Mesothelial cell of epicardium (in vitro differentiated cells): ENCODE measurements at places on chromosomes 7 and 10. TPM values are rescaled to one million over a fixed set of nuclear protein-coding genes. Genes with fewer than 3 reads are reported as not detected.

DNA sequence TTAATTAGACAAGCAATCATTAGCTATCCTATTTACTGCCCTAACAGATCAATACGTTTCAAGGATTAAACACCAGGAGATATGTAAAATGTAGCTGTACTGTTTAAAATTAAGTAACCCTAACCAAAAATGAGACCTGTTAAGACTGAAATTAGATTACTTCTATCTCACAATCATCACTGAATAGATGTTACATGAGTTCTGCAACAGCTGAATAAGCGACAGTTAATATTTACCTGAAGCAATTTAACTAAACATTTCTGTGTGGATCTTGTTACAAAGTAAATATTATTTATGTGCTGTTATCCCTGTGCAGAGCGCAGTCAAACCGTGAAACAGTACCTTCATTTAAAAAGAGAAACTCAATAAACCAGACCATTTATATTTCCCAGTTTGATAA is 122.5 kb downstream of the RELN start:
- DNase-seq, result no peak

DNA sequence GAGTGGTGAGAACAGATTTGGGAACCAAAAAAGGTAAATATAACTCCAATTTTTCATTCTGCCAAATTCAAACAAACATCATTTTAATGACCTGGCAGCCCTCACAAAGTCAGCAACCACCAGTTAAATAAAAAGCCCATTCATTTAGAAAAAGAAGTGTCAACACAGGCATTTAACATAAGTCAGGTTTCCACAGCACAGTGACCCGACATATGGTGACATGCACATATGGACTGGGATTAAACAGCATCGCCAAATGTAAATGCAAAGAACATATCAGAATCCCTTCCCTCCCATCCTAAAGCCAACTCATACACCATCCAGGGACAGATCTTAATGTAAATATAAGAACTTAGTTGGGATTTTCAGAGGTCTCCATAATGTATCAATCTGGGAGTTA is 293.2 kb downstream of the FGFR2 start:
- no peak for DNase-seq

DNA sequence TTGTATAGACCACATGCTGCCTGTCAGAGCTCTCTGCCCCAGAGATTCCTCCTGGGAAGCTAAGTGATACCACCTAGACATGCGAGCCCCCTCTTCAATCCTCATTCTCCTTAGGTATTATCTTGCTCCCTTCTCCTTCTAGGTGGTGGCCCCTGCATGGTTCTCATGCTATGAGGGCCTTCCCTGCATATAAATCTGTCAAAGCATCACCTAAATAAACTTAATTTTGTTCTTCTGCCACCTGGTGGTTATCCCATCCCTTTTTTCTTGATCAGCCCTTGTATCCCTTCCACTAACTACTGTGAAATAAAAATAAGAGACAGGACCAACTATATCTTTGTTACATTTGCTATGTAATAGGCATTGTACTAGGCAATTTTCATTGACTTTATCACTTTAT is 242.1 kb downstream of the CDC14C start:
- no peak for DNase-seq

DNA sequence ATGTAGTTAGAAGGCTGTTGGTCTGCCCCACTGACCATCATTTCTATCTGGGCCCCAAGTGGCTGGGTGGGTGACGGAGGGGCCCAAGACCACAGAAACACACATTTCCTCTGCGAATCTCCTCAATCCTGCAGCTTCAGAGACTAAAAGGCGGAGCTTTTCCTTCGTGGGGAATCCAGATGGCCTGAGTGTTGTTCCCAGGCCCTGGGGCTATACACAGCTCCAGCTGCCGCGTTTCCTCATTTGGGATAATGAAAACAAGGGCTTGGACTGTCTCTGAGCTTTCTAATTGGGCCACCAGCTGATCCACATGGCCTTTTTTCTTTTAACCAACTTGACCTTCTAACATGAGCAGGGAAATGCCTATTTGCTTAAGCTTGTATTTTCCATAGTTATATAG is 339.9 kb downstream of the CXCL12 start:
- DNase-seq, result no peak

DNA sequence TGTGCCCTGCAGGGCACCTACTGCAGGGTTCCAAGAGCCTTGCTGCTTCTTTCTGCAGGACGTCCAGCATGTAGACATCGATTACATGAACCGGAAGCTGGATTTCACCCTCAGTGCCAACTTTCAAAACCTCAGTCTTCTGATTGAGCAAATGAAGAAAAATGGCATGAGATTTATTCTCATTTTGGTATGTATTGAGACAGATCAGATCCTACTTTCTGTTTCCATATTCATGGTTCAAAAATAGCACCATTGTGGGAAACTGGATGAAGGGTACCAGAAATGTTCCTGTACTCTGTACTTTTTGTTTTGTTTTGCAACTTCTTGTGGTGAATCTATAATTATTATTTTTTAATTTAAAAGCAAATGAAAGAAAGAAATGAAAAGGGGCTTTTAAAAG is 64.1 kb downstream of the MGAM2 start:
- DNase-seq, result no peak

GRCh38 chr10:16381083-16381482 is 55.7 kb upstream of the PTER start:
- DNase-seq, result no peak

DNA sequence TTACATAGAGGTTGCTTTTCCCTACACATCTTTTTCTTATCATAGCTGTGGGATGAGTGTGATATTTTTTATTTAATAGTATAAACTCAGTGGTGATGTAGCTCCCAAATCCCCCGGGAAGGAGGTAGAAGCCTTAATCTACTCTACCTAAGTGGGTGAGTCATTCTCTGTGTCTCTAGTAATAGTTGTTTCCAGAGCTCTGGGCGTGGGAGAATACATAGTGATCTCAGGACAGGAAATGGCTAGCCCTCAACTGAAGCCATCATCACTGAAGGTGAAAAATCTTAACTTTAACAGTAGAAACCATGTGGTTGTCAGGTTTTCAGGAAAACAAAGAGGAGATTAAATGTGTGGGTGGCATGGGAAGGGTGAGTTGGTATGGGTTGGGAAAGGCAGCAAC is 278.4 kb downstream of the ANKRD30A start:
- no peak for DNase-seq

DNA sequence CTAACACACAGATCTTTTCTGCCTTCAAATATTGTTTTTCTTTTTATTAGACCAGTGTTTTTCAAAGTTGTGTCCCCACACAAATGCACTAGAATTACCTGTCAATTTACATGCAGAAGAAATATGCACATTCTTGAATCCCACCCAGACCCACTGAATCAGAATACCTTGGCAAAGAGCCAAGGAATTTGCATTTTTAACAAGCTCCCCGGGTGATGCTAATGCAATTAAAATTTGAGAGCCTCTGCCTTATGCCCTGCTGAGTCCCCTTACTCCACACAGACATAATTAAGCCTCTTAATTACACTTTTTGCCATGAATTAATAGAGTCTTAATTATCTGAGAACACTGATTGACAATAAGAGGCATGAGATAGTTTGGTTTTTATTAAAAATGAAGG is 201.2 kb upstream of the GRB10 start:
- no peak for DNase-seq

DNA sequence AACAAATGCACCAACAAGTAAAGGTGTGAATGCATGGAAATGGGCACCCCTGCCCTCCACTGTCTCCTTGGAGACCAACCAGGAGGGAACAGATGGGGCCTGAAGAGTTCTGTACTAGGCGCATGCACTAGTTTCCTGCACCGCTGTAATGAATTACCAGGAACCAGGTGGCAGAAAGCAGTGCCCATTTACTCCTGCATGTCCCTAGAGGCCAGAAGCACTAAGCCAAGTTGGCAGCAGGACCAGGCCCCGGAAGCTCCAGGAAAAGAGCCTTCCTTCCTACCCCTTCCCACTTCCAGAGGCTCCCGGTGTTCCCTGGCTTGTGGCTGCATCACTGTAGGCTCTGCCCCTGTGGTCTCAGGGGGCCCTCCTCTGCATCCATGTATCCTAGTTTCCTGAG is 237.5 kb upstream of the PPP2R2D start:
- no peak for DNase-seq

DNA sequence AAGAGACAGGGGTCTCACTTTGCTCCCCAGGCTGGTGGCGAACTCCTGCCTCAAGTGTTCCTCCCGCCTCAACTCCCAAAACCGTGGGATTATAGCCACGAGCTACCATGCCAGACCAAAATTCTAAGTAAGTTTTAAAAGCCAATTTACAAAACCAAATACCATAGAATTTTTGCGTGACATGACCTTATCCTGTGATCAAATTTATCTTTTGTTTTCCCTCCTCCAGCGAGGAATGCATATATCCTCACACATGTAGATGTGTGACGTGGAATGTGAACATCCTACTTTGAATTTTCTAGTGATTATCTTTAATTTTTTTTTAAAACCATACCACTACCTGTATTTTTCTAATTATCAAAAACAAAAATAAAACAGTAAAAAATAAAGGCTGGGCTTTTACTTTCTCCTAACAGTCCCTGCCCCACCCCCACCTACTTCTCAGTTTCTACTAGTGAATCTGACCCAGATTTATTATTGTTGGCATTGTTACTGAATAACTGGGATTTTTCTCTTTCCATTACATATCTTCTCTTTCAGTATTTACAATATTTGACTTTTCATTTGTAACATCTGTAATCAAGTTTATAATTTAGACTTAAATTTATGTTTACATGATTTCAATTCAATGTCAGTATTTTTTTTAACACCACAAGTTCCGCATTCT is 26.0 kb downstream of the CYTH3 start:
- DNase-seq, result no peak

- no peak for DNase-seq
These were observed 1354.7 kb upstream of the LRRTM3 start for GRCh38 chr10:65571011-65571570.

DNA sequence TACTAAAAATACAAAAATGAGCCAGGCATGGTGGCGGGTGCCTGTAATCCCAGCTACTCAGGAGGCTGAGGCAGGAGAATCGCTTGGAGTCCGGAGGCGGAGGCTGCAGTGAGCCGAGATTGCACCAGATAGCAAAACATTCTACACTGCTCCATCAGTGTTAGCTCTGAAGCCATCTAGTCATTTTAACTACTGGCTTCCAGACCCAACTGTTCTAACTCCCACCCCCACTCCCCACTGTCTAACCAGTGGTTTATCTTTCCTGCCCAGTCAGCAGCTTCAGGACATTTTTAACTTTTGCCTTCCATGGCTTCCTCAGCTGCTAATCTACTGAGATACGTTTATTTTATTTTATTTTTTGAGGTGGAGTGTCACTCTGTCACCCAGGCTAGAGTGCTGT is 6.2 kb upstream of the FRAT1 start:
- DNase-seq, result no peak

- DNase-seq, result no peak
These were observed 618.7 kb downstream of the DNAJB6 start for GRCh38 chr7:157955348-157955999.

- DNase-seq, result no peak
These were observed 331.6 kb downstream of the GFRA1 start for GRCh38 chr10:115941361-115941771.

DNA sequence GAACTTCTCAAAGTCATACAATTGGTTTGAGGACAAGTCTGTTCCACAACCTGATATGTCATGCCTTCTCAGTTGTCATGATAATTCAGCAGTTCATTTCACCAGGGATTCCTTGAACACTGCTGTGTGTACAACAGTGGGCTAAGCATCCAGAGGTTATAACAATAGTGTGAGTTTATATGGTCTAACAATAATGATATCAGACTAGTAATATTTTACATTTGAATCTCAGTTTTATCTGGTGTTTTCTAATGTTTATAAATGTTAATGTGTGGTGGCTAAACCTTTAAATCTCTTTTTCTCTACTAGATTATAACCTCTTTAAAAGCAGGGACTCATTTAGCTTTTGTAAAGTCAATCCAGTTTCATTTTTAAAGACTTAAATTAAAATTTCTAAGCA is 48.7 kb downstream of the BTRC start:
- no peak for DNase-seq

DNA sequence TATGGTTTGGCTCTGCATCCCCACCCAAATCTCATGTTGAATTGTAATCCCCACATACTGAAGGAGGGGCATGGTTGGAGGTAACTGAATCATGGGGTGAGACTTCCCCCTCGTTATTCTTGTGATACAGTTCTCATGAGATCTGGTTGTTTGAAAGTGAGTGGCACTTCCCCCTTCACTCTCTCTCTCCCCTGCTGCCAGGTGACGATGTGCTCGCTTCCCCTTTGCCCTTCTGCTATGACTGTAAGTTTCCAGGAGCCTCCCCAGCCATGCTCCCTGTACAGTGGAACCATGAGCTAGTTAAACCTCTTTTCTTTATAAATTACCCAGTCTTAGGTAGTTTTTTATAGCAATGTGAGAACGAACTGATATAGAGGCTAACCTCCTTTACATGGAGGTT is 16.6 kb downstream of the PLPP4 start:
- DNase-seq, result no peak

- DNase-seq, result no peak
These were observed 802.5 kb downstream of the IPMK start for GRCh38 chr10:57465155-57465554.

DNA sequence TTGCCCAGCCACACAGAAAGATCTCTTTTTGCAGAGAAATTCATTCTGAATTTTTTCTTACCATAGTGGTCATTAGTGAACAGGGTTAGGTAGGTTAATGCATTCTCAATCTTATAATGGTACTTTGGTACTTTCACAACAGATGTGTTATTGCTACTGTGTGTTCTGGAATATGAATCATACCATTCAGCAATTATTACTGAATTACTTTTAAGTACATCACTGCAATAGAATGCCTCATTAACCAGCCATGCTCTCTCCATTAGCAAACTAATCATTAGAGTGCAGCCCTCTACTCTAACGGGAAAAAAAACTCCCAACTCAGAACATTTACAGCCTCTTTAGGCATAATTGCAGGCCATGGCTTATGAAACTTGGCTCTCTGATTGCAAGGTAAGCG is 102.1 kb downstream of the DOCK4 start:
- DNase-seq, result no peak

DNA sequence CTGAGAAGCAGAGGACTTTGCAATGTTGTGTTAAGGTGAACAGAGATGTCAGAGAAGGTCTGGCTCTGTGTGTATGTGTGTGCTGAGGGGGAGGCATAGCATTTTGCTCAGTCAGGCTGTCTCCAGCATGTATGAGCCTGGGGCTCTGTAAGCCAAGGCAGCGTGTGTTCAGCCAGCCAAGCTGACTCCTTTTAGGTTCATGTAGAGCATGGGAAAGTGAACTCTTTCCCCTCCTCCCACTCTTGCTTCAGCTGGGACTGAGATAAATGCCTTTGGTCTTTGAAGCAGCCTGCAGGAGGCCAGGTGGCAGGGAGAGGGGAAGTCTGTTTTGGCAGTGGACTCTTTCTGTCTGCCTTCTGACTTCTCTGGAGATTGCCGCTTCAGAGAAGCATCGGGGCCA is 3.8 kb downstream of the SFXN2 start:
- peak; percentile 44 for DNase-seq

DNA sequence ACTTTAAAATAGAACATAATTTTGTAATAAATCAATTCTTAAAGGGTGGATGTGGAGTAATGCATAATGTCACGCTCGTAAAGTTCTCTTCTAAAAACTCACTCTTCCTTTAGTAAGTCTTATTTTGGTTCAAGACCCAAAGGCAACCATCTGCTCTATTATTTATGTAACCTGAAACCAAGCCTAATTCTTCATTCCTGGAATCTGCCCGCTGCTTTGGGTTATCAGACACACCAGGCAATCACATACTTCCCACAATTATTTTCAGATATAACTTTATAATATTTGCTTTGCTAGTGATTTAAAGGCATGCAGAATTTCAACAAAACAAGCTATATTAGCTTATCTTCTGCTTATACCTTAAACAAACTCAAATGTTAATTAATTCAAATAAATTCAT is 39.0 kb downstream of the RAB11FIP2 start:
- DNase-seq, result no peak

Gene MBL2
- total RNA-seq, result not detected in 3 replicates

Gene DNAH11
- 0.50 to 0.80 TPM (median 0.53 TPM) in 3 replicates for total RNA-seq

Gene SGMS1
- total RNA-seq, result 14.9 to 17.5 TPM (median 16.8 TPM) in 3 replicates

Gene CTTNBP2
- 10.8 to 12.1 TPM (median 11.7 TPM) in 3 replicates for total RNA-seq
